SK-MEL-5 (cell line): ENCODE measurements at places on chromosomes 3 and 15.

DNA sequence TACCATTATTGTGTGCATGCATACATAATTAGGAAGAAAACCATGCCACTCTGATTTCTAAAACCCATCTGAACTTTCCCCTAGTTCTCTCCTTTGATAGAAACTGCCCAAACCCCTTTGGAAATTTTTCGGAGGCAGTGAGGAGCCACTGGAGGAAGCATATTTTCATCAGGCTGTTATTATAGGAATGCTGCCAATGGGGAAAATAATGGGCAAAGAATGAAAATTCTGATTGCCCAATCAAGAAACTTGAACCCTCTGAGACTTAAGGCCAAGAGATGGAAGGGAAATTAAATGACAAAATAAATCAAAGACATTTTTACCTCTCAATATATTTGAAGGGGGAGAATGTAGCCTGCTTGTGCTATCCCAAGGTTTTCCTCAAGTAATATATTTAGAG, 376.0 kb upstream of the PDZRN3 start:
- DNase-seq: no peak

DNA sequence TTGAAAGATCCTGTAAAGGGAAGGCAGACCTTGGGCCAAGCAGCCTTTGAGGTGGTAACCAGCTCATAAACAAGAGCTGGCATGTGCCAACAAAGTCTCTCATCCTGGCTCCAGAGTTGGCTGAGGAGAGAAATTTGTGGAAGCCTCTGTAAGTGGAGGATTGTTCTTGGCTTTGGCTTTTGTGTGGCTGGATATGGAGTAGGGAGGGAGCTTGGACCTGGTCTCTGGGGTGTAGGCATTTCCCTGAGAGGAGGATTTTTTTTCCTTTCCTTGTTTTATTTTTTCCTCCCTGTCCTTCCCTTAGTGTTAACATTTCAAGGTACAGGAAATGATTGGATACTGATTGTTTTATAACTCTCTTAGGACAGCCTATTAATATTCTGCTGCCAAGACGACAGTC, 60.8 kb downstream of the ZNF609 start:
- peak; percentile 16 for DNase-seq

- DNase-seq: no peak
Measured at GRCh38 chr3:182644013-182644412, 149.3 kb upstream of the ATP11B start.

DNA sequence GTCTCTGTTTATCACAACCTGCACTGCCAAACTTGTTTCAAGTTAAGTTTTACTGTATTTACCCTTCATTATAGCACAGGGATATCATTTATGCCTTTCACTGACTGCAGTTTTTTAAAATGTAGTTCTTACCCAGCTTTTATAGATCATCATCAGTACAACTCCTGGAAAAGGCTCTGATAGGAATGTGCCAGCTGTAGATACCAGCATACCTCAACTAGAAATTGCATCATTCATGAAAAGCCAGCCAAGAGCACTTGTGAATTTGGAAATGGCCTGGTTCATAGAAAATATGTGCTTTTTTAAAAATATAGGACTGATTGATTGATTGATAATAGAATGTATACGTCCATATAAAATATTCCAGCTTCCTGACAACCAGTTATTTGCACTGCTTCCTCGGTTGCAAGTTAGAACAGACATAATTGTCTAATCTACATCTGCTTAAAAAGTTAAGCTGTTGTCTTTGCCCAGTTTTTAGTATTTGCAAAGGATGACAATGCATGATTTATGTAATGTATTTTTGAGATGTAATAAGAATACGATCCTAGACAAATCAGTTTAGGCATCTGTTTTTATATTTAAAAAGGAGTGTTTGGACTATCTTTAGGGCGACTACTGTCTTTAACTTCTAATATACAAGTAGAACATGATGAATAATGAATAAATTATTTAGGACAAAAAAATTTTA, 58.5 kb downstream of the DCUN1D1 start:
- DNase-seq: no peak

DNA sequence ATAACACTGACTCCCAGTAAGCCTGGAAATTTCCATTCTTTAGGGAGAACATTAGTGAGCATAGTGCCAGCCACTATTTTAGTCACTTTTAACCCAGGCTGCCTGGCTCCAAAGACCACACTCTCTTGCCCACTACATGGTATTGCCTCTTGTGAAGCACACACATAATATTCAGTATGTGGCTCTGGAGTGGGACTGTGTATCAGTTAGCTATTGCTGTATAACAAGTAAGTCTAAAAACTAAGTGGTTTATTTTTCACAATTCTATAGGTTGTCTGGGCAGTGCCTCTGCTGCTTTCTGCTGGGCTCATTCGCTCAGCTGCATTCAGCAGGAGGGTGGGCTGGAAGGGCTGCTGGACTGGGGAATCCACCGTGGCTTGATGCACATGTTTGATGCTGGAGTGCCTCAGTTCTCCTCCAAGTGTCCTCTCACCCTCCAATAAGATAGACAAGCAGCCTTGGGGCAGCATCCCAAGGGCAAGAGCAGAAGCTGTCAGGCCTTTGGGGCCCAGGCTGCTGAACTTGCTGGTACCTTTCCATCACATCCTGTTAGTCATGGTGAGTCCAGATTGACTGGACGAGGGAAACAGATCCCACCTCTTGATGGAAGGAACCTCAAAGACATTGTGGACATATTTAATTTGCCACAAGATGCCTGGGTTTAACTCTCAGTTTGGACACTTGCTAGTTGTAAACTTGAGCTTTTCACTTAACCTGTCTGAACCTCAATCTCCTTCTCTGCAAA, 66.6 kb upstream of the TLE3 start:
- no peak for DNase-seq

DNA sequence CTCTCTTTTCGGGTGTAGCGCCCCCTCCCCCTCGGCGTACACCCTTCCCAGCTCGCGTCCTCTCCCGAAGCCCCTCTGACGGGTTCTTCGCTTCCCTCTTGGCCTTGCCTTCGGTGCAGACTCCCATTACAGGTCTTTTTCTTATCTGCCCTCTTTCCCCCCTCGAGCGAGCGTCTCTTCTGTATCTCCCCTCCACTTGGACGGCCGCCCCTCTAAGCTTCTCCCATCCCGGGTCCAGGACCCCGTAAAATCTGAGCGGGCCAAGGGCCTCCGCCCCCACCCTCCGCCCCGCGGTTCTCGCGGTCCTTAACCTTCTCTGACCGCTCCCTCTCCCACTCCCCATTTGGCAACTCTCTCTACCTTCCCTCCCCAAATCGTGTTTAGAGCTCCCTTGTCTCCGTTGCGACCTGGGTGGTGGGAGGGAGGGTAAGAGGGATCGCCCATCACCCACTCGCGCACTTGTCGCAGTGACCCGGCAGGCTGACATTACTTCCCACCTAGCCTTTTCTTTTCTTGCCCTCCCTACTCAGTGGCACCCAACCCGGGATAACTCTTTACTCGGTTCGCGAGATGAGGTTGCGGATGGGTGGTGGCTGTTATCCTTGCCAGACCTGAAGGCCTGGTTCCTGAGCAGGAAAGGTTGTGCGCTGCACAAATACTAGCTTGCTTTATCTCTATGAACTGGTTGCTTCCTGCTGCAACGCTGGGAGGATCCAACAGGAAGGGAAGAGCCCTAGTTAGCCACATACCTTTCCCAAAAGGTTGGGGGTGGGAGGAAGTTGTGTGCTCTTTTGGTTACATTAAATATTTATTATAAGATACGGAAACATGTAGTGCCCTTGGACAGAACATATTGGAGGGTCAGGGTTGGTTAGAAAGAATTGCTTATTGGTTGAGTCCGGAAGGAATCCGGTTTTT, 922 bp downstream of the RAB11A start:
- peak; percentile 49 for DNase-seq
